ENCODE measurements at places on chromosomes 11 and 22. TPM values are rescaled to one million over a fixed set of nuclear protein-coding genes. Genes with fewer than 3 reads are reported as not detected.

The GRIA4 gene
- 56.4 TPM for total RNA-seq

The FOLR3 gene
- not detected for total RNA-seq

GRCh38 chr11:68011051-68011943 lies 1.2 kb downstream of the ALDH3B1 start:
- no peak for ATAC-seq

The CRYAB gene
- 44.9 TPM for total RNA-seq

Measured in motor neuron (in vitro differentiated cells).